ENCODE measurements at places on chromosomes 5 and 9.
A peak's percentile ranks its signal among the peaks of the same experiment; 100 is the strongest.

GRCh38 chr5:67496051-67496450 lies 299.5 kb upstream of the CD180 start:
- no peak for ATAC-seq

- ATAC-seq, result no peak
These were observed 150.5 kb upstream of the CDKN2B start for GRCh38 chr9:22159586-22159985.

DNA sequence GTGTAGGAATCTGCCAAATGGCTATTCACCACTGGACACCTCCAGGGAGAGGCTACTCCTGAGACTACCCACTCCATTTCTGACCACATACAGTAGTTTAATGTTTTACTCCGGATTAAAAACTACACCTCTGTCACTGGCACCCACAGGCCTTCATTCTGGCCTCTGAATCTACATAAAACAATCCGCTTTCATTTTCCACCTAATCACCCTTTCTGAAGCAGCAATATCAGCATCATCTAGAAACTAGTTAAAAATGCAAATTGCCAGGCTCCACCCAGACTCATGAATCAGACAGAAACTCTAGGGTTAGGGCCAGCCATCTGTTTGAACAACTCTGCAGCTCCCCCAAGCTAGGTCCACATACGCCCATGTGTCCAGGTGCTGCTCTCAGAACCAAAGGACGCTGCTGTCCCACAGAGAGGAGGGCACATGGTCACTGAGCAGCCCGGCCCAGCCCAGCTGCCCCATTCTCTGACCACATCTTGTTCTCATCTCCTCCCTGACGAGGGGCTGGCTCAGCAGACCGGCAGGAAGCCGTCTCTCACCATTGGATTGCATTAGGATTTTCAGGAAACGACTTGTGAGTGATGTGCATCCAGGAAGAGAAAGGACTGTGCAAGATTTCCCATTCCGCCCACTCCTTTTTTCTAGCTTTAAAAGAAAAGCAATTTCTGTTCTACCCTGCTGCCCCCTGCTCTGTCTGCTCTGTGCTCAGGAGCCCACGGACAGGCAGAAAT lies 34.7 kb downstream of the ADAM19 start:
- peak; percentile 94 for ATAC-seq

DNA sequence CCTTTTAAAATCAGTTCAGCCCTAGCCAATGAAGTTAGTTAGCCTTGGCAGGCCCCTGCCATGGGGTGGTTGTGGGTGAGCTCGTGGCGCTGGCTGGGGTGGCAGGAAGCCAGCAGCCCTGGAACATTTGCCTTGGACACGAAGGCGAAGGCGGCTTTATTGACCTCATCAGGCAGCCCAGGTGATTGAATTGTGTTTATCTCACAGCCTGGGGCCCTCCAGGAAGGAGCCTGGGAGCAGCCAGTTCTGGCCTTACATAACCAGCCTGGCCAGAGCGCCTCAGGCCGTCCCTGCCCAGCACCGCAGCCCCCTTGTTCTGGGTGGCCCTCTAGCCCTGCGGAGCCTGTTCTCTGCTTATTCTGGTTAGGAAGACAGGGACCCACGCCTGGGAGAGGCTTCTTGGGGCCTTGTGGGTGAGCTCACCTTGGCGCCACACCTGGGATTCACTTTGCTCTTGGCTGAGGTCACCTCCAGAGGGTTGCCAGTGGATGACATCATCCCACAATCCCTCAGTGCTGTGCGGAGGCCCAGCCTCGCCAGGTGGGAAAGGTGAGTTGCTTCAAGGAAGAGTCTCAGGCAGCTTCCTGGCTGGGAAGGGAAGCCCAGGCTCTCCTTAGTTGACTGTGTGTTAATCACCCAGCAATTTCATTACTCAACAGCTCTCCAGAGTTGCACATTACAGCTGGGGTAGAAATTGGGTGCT lies 54.4 kb upstream of the RPL26L1 start:
- ATAC-seq, result no peak

DNA sequence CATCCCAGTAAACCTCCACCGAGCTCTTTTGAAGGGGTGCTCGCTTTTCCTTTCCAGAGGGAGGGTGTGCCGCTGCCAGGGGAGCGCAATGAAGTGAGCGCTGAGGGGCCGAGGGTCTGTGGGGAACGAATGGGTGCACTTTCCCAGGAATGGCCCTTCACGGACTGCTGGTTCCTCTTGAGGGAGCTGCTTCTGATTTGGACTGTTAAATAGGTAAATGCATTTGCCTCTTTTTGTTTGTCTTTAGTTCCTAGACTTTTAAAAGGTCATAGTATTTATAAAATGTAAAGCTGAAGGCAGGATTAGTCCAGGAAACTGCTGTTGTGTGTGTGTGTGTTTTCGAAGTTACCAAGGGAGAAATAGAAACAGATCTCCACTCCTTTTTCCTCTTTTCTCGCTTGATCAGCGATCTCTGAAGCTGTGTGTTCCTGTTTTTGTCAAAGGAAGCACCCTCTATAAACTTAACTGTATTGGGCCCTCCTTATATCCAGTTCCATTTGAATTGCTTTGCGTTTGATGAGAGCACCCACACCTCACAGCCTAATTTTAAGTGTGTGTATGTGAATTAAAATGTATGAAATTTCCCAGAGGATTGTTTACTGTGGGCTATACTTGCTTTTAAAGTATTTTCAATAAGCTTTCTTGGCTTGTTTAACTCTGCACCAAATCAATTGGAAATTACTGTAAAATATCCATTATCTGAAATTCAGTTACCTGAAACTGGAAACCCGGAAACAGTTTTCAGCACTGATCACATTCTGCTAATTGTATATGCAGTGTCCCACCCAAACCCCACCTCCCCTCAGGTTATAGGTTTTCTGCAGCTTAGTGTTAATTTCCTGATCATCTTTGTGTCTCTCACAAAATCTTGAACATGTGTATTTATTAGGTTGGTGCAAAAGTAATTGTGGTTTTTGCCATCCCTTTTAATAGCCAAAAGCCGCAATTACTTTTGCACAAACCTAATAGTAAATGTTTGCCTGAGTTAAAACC lies 966 bp downstream of the SNX2 start:
- no peak for ATAC-seq

- ATAC-seq, result peak; percentile 85
These were observed 14.9 kb downstream of the SPAAR start for GRCh38 chr9:35923927-35924763.

GRCh38 chr9:1047591-1048230 lies 2.4 kb upstream of the DMRT2 start:
- ATAC-seq, result peak; percentile 33
